ENCODE measurements at places on chromosomes 4 and X. TPM values are rescaled to one million over a fixed set of nuclear protein-coding genes. Genes with fewer than 3 reads are reported as not detected.

The CRMP1 gene
- not detected for total RNA-seq

The TBC1D8B gene
- 25.3 TPM for total RNA-seq

The TCEAL3 gene
- 38.1 TPM for total RNA-seq

The SULT1E1 gene
- total RNA-seq = not detected

The HTR2C gene
- total RNA-seq = not detected

The MAGEB17 gene
- 0.33 TPM for total RNA-seq

The ATP8A1 gene
- 253 TPM for total RNA-seq

The ZBTB49 gene
- 7.5 TPM for total RNA-seq

The CD38 gene
- total RNA-seq = 3.7 TPM

The PNMA5 gene
- not detected for total RNA-seq

The ESX1 gene
- total RNA-seq = not detected

The PPAT gene
- 6.1 TPM for total RNA-seq

The DIPK2B gene
- 24.9 TPM for total RNA-seq

The TAF7L gene
- total RNA-seq = 0.81 TPM

The RRH gene
- total RNA-seq = not detected

The HMGN5 gene
- 3.1 TPM for total RNA-seq

The TMSB15A gene
- total RNA-seq = 5.2 TPM

The PTCHD1 gene
- total RNA-seq = 1.3 TPM

The SNCA gene
- 17.6 TPM for total RNA-seq

The FAM184B gene
- total RNA-seq = not detected

The XAGE1A gene
- total RNA-seq = not detected

The HGFAC gene
- total RNA-seq = 0.54 TPM

The CXCL5 gene
- not detected for total RNA-seq

The GIMD1 gene
- not detected for total RNA-seq

The PAGE5 gene
- not detected for total RNA-seq

The GAGE12F gene
- total RNA-seq = not detected

The FHL1 gene
- total RNA-seq = 238 TPM

The CXorf49 gene
- total RNA-seq = not detected

The MAGEA3 gene
- total RNA-seq = not detected

The CT45A1 gene
- total RNA-seq = not detected

The FABP2 gene
- not detected for total RNA-seq

The BEND4 gene
- not detected for total RNA-seq

The NAA11 gene
- total RNA-seq = not detected

The RHOXF2B gene
- not detected for total RNA-seq

The RTL5 gene
- 3.6 TPM for total RNA-seq

The OCIAD1 gene
- total RNA-seq = 273 TPM

The INPP4B gene
- total RNA-seq = 22.1 TPM

The ARAP2 gene
- total RNA-seq = 109 TPM

The FGD1 gene
- 7.1 TPM for total RNA-seq

The SAGE1 gene
- total RNA-seq = not detected

The C4orf50 gene
- 0.11 TPM for total RNA-seq

The CACNA1F gene
- 0.21 TPM for total RNA-seq

The SLC6A14 gene
- not detected for total RNA-seq

The AGTR2 gene
- not detected for total RNA-seq

The SASH3 gene
- 3.2 TPM for total RNA-seq

The NAP1L3 gene
- 7.9 TPM for total RNA-seq

The KIAA0232 gene
- total RNA-seq = 58.5 TPM

The CRLF2 gene
- not detected for total RNA-seq

The IL1RAPL2 gene
- total RNA-seq = not detected

The ASMT gene
- total RNA-seq = not detected

The EDA gene
- 17.9 TPM for total RNA-seq

The IL13RA2 gene
- not detected for total RNA-seq

The CLDN22 gene
- not detected for total RNA-seq
